ENCODE measurements at places on chromosomes 11 and 22.

DNA sequence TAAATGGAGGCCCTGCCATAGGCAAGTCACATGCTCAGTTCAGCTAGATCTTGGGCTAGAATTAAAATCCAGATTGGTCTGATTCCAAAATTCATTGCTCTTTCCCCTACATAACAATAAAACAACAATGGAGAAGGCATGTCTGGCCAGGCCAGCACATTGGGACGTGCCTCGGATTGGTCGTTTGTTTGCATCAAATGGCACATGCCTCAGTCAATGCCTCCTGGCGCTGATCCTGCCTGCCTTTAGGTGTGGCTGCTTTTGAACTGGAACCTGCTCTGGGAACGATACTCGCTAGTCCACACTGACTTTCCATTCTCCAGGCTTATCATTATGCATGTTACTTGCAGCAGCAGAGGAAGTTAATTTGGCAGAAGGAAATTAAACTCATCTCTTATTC is 322.1 kb downstream of the NELL1 start:
- no peak for DNase-seq

GRCh38 chr11:41382927-41383326 is 76.5 kb downstream of the LRRC4C start:
- no peak for DNase-seq

DNA sequence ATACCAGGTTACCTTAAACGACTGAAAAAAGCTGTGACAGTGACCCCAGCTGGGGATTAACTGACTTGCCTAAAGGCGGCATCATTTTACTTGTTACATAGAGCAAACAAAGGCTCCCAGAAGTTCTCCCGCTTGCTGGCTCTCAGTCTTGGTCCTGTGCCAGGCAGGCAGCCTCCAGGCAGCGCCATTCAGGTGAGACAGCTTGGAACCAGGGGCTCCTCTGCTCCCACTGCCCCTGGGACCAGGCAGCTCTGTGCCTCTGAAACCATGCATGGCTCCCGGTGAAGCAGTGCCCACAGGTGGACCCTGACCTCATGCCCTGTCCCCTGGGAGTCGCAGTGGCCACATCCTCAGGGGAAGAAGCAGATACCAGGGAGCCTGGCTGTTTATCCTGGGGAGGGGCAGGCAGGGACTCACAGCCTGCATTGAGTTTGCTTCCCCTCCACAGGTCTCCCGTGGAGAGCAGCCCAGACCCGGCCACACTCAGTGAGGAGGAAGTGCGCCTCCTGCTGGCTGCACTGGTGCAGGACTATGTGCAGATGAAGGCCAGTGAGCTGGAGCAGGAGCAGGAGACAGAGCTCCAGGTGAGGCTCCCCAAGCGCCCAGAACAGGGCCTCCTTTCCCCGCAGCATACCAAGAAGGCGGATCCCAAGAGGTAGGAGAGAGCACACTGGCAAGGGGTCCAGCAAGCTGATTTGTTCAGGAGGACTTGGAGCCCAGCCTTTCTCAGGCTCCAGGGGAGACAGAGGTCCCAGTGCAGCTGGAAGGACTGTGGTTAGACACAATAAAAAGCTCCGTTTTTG is 15.6 kb upstream of the CYP2R1 start:
- peak; percentile 68 for DNase-seq

DNA sequence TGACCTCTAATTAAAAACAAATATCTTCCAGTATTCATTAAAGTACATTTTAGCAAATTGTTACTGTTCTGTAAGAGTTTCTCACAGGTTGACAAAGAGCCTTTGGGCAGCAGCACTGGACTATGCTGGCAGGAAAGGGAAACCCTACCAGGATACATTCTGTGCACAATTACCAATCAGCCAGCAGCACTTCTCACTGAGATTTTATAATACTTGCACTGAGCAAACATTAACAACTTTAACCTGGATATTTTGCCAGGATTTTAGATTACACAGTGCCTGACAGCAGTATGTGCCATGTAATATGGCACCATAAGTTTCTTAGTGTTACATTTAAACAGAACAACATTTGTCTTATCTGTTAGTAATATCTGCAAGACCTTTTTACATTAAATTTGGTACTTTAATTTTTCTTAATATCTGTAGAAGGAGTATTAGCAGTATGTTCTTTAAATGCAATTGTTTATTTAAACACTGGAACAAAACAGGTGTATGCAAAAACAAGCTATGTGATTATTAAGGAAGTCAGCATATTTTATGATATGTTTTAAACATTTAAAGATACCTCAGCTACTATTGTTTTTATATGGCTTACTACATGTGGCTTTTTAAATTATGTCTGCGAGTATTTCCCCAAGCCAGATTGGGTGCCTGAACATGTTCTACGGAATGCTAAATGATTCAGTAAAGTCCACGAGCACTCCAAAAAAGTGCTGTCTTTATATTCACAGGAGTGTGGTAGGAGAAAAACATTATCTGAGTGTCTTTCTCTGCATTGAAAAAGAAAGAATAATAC is 699.0 kb upstream of the LUZP2 start:
- no peak for DNase-seq

DNA sequence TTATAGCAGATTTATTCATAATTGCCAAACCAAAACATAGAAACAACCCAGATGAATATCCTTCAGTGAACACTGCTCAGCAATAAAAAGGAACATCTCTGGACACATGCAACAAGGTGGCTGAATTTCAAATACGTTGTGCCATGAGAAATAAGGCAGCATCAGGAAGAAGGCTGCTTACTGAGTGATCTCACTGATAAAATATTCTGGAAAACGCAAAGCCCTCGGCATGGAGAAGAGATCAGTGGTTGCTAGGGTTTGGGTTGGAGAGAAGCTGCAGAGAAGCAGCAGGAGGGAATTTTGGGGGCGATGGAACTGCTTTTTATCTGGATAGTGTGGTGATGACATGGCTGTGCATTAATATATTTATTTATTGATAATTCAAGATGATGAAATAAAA is 11.0 kb upstream of the SHANK2 start:
- no peak for DNase-seq

GRCh38 chr11:59899532-59899931 is 20.9 kb downstream of the OOSP3 start:
- DNase-seq, result no peak

DNA sequence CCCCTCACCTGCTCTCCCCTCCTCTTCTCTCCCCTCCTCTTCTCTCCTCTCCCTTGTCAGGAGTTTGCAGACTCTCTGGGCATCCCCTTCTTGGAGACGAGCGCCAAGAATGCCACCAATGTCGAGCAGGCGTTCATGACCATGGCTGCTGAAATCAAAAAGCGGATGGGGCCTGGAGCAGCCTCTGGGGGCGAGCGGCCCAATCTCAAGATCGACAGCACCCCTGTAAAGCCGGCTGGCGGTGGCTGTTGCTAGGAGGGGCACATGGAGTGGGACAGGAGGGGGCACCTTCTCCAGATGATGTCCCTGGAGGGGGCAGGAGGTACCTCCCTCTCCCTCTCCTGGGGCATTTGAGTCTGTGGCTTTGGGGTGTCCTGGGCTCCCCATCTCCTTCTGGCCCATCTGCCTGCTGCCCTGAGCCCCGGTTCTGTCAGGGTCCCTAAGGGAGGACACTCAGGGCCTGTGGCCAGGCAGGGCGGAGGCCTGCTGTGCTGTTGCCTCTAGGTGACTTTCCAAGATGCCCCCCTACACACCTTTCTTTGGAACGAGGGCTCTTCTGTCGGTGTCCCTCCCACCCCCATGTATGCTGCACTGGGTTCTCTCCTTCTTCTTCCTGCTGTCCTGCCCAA is 1.9 kb upstream of the CNIH2 start:
- DNase-seq, result no peak

DNA sequence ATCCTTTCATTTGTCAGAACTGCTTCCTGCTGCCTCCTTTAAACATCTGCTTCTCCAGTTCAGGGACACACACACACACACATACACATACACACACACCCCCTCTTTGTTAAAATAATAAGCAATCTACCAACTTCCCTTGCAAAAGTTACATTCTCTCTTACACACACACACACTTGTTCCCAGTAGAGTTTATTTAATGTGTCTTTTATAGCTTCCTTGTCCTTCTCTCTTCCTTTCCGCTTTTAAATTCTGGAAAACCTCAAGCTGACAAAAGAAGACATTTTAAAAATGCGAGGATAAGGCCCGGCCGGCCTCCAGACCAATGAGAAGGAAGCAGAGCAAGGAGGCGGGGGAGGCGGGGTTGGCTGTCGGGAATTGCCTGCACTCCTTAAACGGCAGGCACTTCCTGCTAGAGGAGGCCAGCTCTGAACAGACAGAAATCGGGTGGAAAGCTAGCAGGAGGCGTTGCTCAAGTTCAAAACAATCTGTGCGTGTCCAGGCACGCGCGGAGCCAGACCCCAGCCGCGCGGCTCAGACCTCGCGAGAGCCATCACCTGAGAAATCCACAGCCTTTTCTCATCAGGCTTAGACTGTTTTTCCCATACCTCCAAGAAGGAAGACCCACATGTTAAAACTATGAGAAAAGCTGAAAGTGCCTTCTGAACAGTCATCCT is 99.9 kb downstream of the MAML2 start:
- peak; percentile 57 for DNase-seq
